ENCODE measurements at places on chromosomes 13 and 19. TPM values are rescaled to one million over a fixed set of nuclear protein-coding genes. Genes with fewer than 3 reads are reported as not detected.

The PALM gene
- 89.6 TPM for total RNA-seq

The NECTIN2 gene
- 59.8 TPM for total RNA-seq

The ZIM2 gene
- total RNA-seq = 1.1 TPM

The BEST2 gene
- total RNA-seq = not detected

The ATXN8OS gene
- total RNA-seq = not detected

The MIA gene
- 1.6 TPM for total RNA-seq

The ERICH4 gene
- not detected for total RNA-seq

The SEMA6B gene
- 19.4 TPM for total RNA-seq

The POU2F2 gene
- total RNA-seq = 3.1 TPM

The PRODH2 gene
- not detected for total RNA-seq

The WDR88 gene
- total RNA-seq = not detected

The URAD gene
- total RNA-seq = not detected
